ENCODE measurements at places on chromosomes 7 and 10.

- DNase-seq = no peak
These were observed 15.6 kb downstream of the SEC23IP start for GRCh38 chr10:119908166-119908565.

DNA sequence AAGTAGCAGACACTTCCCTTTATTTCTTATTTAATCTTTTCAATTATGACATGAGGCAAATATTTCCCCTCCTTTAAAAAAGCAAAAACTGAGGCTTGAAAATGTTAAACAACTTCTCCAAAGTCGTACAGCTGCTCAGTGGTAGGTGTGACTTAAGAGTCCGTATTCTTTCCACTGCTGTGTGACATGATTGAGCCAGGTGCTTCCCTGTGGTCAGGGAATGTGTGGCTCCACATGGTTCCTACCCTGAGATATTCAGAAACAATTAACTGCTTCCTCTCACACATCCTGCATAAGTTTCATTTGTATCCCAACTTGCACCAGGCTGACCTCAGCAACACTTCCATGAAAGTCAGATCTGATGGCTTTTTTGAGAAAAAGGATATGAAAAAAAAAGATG is 13.6 kb downstream of the OPALIN start:
- no peak for DNase-seq

DNA sequence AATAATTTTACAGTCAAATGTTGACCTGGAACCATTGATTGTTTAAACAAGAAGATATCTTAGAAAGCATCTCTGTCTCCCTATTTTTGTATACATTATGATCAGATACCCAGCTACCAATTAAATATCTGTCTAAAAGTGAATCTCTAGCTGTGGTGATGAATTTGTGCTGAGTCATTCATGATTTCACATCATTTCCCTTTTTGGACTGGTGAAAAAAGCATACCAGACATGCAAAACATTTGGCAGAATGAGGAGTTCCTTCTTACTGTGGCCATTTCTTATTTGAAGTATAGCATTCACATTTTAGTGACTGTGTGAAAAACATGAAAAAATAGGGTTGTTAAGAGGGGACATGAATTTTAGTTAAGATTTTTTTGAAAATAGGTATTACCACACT is 98.0 kb upstream of the GATA3 start:
- no peak for DNase-seq

- no peak for DNase-seq
These were observed 260.8 kb downstream of the DNAJB6 start for GRCh38 chr7:157597562-157597961.

- no peak for DNase-seq
These were observed 97.8 kb downstream of the AGMO start for GRCh38 chr7:15463801-15464666.

DNA sequence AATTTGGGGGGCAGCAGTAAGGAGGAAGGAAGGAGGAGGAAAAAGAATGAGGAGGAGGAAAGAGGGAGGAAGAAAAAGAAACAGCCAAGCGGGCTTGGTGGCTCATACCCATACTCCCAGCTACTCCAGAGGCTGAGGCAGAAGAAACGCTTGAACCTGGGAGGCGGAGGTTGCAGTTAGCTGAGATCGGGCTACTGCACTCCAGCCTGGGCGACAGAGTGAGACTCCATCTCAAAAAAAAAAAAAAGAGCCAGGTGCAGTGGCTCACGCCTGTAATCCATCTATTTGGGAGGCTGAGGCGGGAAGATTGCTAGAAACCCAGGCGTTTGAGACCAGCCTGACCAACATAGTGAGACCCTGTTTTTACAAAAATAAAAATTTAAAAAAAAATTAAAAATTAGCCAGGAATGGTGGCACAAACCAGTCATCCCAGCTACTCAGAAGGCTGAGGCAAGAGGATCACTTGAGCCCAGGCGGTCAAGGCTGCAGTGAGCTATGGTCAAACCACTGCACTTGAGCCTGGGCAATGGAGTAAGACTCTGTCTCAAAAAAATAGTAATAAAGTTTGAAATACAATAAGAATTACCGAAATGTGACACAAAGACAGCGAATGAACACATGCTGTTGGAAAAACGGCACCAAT is 14.1 kb upstream of the CRCP start:
- DNase-seq = no peak

- DNase-seq = no peak
These were observed 566.0 kb downstream of the CALN1 start for GRCh38 chr7:71846160-71846559.
